GM12878 (cell line): ENCODE measurements at places on chromosomes 11 and 22. TPM values are rescaled to one million over a fixed set of nuclear protein-coding genes. Genes with fewer than 3 reads are reported as not detected.

ARFGAP2 gene
- total RNA-seq, result 75.7 and 79.0 TPM in 2 replicates

SYT7 gene
- total RNA-seq, result not detected in 2 replicates

MMP11 gene
- total RNA-seq, result 0.41 and 0.48 TPM in 2 replicates

FXYD2 gene
- 1.8 and 2.0 TPM in 2 replicates for total RNA-seq

TMPRSS13 gene
- total RNA-seq, result 0.46 and 0.66 TPM in 2 replicates

FIBIN gene
- total RNA-seq, result not detected in 2 replicates
